Stimulated activated CD8-positive, alpha-beta memory T cell treated with anti-CD3 and anti-CD28 coated beads, Interleukin-4, amount 100 ng/mL, for 1 hour (primary cell): ENCODE measurements at places on chromosomes 2 and 18.

GRCh38 chr2:166411473-166412230, 35.9 kb upstream of the SCN9A start:
- no peak for DNase-seq

- DNase-seq = no peak
Observed at GRCh38 chr18:9417073-9417851, 58.1 kb upstream of the RALBP1 start.

DNA sequence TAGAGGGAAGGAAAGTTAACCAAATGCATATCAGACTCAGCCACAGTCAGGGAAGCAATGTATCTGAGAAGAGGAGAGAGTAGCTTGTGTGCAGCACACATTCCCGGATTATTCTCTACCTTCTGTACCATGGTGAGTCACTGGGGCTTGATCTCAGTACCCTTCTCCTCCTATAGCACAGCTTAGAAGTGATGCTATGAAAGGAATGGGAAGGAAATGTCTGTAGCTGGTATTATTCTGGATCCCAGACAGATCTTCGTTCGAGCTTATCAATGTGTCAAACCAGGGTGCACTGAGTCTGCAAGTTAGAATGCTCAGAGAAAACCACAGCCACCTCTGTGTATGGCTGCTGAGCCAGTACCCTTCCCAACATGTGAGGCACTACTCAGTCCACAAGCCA, 88.0 kb upstream of the NFU1 start:
- no peak for DNase-seq

DNA sequence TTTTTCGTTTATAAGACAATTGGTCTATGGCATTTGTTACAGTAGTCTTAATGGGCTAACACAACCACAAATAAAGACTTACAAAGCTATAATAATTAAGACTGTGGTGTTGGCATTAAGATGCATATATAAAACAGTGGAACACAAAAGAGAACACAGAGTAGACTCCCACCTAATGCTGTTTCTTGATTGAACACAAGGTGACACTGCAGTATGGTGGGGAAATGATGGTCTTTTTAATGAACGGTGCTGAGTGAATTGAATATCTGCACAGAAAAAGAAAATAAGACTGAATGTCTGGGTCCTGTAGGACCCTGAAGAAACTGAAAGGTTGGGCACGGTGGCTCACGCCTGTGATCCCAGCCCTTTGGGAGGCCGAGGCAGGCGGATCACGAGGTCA, 1136.6 kb upstream of the NXPH2 start:
- DNase-seq = no peak

- DNase-seq = no peak
Observed at GRCh38 chr2:28327956-28328922, 64.4 kb upstream of the FOSL2 start.

DNA sequence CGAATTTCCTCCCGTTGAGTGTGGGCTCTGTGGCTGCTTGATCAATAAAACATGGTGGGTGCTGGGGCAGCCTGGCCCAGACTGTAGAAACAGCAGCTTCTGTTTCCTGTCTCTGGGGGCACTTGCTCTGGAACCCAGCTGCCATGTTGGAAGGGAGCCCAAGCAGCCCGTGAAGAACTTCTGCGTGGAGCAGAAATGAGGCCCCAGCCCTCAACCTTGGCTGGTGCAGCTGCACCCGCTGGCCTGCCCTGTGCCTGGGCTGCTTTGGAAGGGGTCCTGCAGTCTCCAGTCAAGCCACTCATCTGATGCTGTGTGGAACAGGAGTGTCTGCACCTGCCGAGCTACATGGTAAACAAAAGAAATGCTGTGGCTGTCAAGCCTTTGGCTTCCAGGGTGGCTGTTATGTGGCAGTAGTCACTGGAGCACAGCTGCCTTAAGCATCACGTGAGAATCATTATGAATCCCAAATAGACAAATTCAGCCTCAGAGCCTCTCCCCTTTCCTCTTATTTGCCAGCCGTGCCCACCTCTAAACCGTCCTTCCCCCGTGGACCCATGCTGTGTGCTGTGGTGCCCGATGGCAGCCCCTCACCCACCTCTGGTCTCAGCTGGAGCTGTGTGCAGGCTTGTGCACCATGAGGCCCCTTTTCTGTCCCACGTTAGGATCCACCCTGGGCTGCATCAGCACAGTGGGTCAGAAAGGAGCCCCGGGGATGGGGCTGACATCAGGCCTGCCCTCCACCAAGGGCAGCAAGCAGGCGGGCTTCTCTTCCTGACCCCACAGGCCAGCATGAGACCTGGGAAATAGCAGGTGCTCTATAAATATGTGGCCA, 134.0 kb upstream of the HDAC4 start:
- no peak for DNase-seq

DNA sequence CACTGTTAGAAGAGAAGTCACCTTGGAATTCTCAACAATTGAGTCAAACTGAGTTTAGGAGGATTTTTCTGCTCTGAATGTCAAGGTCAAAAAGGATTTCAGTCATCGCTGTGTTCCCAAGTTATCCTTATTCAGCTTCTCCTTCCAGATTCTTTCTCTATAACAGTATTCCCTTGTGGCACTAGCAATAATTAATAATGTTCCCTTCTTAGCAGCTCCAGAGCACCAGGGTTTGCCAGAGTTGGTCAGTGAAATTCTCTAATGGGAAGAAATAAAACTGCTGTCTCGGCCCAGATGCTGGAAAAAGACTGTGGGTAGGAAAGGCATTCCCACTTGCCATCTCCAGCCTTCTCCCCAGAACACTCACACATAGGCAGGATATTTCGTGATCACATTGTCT, 836.0 kb upstream of the PIK3C3 start:
- no peak for DNase-seq

DNA sequence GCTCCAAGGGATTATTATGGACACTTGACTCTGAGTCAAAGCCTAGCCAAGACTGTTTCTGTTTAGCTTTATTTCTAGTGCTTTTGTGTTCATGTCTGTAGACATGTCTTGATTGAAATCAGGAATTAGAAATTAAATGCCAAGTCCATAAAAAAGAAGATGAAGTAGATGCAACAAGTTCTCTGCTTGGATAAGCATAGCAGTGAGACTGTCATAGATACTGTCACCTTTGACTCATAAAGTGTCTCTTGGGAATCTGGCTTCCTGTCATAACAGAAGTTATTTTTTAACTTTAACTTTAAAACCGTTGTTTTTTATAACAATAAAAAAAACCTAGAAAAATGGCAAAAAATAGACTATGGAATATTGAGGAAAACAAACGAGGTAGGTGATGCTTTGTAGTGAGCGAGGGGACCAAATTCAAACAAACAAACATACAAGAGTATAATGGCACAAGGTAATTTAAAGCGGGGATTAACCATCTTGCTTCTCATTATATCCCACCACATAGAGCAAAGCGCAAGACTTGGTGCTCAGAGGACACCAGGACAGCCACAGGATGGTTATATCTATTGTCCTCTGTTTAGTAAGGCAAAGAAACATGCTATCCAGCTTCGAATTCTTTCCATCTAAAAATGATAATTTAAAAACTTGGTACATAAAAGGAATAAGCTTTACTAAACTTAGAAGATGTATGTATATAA, 64.6 kb downstream of the CD226 start:
- no peak for DNase-seq

DNA sequence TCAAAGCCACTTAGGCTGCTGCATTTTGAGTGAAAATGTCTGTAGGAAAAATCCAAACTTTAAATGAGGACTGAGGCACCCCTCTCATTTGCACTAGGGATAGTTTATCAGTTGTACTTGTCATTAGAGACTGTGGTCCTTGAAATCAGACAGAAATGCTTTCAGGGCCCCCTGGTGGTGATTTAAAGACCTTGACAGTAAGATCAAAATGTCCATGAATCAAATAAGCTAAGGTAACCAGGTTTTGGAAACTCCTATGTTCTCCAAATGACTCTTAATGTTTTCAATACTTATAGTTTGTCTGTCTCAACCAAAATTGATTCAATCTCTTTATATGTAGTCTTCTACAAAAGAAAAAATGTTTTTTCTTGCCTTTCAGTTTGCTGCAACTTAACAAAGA, 28.8 kb upstream of the DDX18 start:
- no peak for DNase-seq

- DNase-seq = peak; percentile 64
Observed at GRCh38 chr2:28408764-28409599, 16.3 kb downstream of the FOSL2 start.

- DNase-seq = no peak
Observed at GRCh38 chr2:50613161-50613560, 418.8 kb downstream of the NRXN1 start.

DNA sequence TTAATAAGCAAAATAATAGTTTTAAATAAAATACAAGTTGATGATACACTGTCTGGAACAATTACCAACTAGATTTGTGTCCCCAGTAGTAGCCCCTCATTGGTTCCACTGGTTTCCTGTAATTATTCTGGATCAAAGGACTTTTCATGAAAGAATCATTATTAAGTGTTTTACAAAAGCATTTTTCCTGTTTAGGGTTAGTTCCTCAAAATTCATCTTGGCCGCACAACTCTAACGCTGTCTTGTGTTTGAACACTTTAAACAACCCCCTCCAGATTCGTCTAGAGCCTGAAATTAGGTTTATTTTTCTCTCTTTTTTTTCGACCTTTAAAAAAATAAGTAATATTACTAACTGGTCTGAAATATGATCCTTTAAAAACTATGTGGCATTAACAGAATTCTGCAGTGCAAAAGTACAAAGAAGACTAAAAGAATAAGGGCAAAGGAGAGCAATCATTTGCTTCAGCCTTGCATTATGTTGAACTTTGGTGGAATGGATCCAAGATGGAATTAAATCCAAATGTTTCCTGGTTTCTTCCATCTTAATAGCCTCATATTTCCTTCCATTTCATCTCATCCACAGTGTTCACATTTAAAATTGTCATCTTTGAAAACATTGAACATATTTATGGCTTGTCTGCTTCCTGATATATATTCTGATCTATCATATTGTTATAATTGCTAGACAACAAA, 678.4 kb downstream of the IRS1 start:
- no peak for DNase-seq

DNA sequence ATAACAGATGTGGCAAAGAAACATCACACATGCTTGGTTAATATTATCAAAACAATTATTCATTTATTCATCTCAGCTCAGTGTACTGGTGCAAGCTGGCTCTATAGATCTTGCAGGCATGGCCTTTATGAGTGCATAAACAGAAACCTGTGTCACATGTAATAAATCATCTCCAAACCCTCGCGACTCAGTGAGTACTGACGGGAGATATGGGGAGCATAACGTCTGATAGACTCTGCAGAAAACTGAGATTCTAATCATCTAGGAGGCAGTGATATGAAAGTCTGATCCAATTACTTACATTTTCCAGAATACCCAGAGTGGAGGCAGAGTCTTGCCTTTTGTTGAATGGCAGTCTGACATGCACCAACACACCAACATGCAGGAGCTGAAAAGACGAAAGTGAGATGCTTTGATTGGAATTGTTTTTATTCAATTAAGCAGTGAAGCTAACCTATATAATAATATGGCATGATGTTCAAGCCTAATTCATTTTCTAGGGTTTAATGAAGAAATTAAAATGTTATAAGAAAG, 416.8 kb downstream of the RNF144A start:
- no peak for DNase-seq

- no peak for DNase-seq
Observed at GRCh38 chr2:129827311-129828090, 152.0 kb upstream of the RAB6C start.

DNA sequence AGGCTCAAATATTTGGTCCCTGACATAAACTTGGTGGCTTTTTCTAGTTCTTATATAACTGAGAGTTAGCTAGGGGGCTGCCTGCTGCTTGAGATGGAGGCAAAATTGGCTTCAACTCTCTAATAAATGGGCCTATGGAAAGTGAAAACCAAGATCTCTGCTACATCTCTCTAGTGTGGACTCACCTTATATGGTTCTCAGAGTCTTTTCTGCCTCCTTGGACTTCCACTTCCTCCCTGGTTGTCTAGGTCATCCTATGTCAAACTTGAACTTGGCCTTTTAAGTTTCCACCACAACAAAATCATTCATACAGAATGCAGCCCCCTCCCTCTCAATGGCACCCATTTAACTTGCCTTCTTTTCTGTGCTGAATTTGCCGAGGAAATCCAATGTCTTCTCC, 23.9 kb upstream of the ARHGAP25 start:
- no peak for DNase-seq

DNA sequence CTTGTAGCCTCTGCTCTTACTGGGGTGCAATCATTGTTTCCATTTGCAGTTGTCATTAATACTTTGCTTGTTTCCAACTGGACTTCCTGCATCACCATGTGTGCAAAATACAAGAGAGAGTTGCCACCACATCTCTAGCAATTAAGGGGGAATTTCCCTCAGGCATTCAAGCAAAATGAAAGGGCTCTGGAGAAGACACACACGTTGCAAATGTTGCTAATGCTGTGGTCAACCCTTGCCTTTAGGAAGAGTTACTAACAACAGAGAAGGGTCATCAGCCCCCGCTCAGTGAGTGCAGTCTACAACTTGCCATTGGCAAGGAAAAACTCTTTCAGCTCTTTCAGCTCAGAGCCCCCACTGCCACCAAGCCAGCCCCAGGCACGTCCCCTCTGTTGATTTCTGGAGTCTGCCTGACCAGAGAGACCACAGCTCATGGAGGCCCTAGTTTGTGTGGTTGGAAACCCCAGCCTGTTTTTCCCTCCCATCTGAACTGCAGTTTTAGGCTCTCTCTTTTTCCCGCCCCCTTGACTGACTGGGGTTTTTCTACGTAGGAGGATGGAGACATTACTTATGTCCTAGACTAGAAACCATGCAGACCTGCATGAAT, 25.9 kb upstream of the GPR45 start:
- no peak for DNase-seq

GRCh38 chr2:225379856-225380255, 19.7 kb upstream of the NYAP2 start:
- DNase-seq = no peak

DNA sequence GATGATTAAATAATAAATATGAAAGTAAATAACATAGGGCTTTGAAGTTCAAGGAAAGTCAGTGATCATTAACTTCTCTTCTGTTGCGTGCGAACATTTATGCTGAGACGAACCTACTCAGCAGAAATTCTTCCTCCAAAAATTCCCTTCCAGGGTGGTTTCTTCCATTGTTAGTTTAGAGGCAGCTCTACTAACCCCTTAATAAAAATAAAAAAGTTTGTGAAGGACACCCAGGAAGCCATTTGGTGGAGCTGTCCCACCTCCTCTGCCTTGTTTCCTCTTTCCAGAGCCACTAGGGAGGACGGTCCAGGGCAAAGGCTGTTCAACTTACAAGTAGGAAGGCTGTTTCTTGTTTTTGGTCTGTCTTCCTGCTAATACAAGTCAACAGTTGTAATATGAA, 2.1 kb upstream of the SMAD2 start:
- DNase-seq = no peak

DNA sequence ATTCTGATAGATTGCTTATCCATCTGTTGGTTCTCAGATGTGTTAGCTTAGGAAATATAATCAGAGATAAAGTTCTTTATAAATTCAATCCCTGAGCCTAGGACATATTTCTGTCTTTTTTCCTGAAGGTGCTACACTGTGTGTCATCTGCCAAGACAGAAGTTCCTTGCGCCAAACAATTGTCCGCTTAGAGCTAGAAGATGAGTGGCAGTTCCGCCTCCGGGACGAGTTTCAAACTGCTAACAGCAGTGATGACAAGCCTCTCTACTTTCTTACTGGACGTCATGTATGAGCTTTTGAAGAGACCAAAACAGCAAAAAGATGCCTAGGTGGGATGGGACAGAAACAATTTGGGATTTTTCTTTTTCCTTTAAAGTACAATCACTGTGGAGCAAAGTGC, 78.0 kb downstream of the ESCO1 start:
- DNase-seq = no peak
